ENCODE measurements at places on chromosomes 13 and 19.
A peak's percentile ranks its signal among the peaks of the same experiment; 100 is the strongest.

DNA sequence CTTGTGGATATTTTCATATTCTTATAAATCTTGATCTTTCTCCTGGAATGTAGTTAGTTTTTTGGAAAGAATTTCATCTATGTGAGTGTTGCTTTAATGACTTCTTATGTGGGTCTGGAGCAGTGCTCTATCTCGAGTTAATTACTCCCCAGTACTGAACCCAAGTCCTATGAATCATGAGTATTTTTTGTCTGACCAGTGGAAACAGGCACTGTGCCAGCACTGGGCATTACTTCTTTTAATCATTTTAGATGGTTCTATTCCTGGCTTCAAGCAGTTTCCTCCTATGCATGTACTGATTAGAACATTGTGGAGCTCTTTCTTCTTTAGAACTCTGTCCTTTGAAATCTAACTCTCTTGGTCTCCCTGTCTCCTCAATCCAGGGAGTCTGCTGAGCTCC lies 466.3 kb downstream of the PCDH17 start:
- DNase-seq = no peak

DNA sequence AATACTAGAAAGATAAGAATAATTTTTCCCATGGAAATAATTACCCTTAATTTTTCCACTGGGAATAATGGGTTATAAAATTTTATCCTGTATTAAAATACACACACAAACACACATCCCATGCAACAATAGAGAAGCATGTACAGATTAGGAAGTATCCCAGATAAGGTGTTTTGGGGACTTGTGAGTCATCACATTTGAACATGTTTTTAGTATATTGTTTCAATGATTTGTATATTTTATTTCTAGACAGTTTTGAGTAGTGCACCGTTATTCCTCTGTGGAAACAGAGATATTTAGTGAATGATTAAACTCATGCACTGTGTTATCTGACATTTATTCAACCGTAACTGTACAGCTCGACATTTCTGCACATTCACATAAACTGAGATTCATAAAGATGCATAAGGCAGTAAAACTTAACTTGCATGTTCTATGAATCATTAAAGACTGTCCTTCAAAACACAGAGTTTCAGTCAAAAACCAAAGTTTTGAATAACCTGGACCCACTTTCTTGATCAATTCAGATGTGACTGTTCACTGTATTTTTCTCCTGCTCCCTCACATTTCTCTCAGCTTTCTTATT lies 30.1 kb downstream of the KLF12 start:
- no peak for DNase-seq

DNA sequence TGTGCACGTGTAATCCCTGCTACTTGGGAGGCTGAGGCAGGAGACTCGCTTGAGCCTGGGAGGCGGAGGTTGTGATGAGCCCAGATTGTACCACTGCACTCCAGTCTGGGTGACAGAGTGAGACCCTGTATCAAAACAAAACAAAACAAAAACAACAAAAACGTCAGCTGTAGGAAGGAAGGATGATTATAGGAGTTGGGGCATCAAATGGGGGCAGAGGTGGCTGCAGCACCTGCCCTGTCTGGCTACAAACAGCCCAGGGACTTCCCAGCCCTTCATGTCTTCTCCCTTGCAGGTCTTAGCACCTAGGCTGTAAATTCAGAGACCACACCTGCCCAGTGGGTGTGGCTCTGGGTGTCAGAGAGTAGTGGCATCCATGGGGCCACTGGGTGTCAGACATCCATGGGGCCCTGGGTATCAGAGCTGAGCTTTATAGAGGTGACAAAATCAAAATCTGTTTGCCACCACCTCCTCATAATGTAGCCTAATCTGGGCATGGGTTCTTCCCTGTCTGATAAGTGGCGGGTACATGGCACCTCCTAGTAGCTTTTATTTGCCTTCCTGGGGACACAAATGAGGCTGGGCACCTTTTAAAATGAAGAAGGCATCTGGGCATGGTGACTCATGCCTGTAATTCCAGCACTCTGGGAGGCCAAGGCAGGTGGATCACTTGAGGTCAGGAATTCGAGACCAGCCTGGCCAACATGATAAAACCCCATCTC lies 4.7 kb upstream of the B3GNT3 start:
- DNase-seq = no peak

DNA sequence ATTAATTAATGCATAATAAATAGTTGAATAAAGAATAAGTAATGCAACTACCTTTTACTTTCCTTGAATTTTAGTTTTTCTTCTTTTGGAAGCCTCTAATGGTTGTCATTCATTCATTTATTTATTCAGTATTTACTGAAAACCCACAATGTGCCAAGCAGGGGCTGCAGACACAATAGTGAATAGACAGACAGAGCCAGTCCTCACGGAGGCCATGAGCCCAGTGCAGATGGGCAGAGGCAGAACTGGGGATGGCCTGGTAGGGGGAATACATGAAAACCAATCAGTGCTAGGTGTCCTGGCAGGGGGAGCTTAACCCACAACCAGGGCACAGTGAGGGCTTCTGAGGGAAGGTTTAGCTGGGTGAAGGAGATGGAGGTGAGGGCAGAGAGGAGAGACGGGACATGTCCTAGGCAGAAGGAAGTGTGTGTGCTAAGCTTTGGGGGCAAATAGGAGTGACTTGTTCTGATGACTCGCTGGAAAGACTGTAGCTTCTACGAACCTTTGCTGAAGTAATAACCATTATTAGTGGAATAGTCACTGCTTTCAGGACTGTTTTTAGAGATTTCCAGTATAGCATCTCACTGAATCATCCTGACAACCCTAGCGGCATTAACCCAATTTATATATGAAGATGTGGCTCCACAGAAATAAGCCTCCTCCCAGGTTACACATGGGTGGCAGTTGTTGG lies 55.9 kb downstream of the ERCC5 start:
- no peak for DNase-seq

DNA sequence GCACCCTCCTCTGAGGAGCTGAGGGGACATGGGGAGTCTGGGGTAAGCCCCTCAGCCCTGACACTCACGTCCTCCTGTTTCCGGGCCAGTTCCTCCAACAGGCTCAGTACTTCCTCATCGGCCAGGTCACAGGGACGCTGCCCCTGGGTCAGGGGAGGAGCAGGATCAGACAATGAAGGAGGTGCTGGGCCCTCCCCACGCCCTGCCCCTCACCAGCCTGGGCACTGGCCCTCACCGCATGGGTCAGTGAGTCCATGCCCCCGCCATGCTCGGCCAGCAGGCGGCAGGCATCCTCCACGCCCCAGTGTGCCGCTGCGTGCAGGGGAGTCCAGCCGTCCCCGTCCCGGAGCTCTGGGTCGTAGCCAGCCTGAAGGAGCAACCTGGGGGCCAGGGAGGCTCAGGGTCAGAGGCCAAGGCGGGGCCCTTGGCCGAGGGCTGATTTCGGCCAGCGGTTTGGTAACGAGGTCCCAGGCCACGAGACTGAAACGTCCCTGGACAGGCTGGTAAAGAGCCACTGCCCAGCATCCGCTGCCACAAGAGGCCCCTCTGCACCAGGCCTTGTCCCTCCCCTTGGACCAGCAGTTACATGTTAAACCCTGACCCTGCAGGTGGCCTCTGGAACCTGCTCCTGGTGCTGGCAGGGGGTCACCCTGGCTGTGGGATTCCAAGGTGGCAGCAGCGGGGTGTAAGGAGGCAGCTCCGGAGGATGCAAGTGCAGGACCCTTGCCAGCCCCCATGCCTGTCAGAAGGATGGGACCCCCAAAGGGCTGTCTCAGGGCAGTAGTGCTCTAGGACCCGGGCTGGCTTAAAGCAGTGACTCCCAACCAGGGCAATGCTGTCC lies 18.5 kb downstream of the PPP1R12C start:
- DNase-seq = no peak

DNA sequence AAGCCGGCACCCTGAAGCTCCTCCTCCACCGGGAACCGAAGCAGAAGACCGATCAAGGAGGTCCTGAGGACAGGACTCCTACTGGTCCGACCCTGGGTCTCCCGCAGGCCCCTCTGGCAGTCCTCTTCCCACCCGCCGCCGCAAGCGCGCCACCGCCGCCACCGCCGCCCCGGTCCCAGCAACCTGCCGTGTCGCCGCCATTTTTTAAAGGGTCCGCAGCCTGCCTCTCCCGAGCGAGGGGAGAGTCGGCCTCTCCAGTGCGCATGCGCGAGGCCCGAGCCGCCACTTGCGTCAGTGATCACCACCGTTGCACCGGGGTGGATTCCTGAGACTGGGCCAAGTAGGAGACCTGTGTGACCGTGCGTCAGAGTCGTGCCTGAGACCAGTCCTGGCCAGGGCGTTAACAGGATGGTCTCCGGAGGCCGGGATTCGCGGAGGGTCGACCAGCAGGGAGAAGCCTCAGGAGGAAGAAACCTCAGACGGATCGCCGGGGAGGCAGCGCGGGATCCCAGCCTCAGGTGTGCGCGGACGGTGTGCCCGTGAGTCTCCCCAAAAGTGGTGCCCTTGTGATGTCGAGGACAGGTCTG lies 51.6 kb downstream of the ZNF146 start:
- no peak for DNase-seq

DNA sequence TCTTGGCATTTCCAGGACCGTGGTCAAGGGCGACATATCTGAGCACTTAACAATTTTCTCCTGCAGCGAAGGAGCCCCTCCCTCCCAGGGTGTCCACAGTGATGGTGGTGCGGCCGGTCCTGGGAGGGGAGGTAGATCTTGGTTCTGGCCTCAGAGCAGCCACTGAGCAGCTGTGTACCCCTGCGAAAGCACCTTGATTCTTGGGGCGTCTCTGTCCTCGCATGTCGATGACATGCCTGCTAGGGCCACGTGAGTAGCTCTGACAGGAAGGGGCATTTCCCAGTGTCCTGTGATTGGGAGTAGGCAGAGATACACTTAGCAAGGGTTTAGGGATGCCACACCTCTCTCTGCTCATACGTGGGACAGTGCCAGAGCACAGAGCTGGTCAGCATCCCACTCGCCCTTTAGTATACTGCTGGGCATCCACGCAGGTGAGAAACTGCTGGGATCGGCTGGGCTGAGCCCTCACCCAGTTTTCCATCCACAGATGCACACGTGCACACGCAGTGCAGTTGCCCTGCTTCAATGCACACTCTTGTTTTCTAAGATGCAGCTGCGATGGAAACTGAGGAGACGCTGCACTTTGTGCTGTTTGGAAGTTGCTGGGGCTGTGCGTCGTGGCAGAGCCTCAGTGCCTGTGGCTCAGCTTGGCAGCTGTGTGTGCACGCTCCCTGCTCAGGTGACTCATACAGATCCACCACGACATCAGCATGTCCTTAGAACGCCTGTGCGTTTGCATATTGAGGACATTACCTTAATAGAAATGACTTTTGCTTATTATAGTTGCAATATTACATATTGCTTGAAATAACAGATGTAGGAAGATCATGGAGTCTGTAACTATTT lies 66.8 kb downstream of the TEX29 start:
- no peak for DNase-seq

- no peak for DNase-seq
Observed at GRCh38 chr19:18802354-18802753, 11.2 kb upstream of the COMP start.

DNA sequence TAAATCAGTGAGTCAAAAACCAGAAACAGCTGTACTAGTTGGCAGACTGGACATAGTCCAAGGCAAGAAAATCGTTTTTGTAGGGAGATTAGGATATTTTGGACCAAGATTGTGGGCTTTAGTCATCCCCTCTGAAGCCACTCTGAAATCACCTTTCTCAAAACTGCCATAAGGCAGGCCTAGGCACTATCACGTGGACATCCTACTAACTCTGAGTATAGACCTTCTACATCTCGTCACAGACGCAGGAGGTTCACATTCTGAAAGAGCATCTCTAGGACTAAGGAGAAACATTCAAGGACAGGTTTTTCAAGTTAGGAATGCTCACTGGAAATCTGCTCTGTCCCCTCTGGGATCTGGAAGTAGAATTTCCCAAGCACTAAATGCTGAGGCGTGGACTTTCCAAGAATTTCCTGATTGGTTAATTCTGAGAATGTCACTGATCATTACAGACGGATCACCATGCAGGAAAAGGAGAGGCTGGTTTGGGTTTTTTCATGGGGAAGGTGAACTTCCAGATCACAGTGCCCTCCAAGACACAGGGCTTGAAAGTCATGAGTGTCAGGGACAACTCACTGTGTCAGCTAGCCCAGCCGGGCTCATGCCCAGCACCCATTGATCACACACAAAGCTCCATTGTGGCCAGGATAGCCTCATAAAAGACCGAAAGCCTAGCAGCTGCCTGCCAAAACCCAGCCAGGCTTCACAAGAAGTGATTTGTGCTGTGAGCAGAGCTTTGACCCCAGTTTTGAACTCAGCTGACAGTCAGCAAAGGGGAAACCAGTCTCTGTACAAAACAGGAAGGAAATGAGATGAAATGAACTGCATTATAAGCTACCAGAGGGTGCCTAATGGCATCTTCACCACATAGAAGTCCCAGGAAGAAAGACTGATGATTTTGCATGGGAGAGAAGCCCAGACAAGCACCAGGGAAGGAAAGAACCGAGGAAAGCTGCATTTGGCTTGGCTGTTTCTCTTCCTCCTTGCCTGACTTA lies 2.7 kb upstream of the RUBCNL start:
- no peak for DNase-seq

GRCh38 chr19:49678985-49679770 lies 2.1 kb downstream of the PRMT1 start:
- no peak for DNase-seq

GRCh38 chr13:27419328-27419727 lies 5.1 kb upstream of the GTF3A start:
- no peak for DNase-seq

DNA sequence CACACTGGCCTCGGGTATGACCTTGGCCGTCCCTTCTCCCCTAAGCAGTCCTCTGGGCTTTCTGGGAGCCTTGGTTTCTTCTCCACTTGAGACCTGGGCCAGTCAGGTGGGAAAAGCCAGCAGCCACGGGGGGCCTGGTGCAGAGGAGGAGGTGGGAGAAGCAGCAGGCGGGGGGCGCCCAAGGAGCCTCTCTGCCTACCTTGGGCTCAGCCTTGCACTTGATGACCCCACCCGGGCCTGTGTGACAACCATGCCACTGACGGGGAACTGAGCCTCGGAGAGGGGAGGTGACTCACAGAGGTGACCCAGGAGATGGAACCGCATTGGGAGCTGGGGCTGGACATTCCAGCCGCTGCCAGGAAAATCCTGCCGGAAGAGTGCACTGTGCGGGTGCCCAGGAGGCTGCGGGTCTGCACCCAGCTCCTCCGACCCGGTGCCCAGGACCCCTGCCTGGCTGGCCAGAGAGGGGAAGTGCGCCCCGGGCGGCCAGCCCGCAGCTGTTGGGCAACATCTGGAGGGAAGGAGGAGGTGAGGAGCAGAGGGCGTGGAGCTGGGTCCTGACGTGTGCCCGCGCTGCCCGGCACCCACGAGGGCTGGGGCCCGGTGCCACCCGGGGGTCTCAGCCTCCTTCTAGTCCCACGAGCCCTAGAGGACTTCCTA lies 23.4 kb upstream of the SLC7A10 start:
- no peak for DNase-seq

- peak; percentile 45 for DNase-seq
Observed at GRCh38 chr19:11138601-11139300, 16.8 kb downstream of the SPC24 start.

- no peak for DNase-seq
Observed at GRCh38 chr13:112574416-112574815, 13.5 kb downstream of the TUBGCP3 start.

GRCh38 chr13:51785712-51786424 lies 18.1 kb downstream of the DHRS12 start:
- DNase-seq = no peak

- no peak for DNase-seq
Observed at GRCh38 chr19:12723381-12723640, 421 bp downstream of the TNPO2 start.

- no peak for DNase-seq
Observed at GRCh38 chr19:3188627-3189596, 3.2 kb downstream of the NCLN start.

- DNase-seq = no peak
Observed at GRCh38 chr19:54521022-54521859, 18.6 kb downstream of the LAIR2 start.

- no peak for DNase-seq
Observed at GRCh38 chr13:45838171-45838745, 13.3 kb downstream of the SIAH3 start.

GRCh38 chr13:88622362-88622973 lies 951.3 kb downstream of the SLITRK5 start:
- DNase-seq = no peak
